ENCODE measurements at places on chromosomes 6 and 20. TPM values are rescaled to one million over a fixed set of nuclear protein-coding genes. Genes with fewer than 3 reads are reported as not detected.

The OLIG3 gene
- total RNA-seq, result not detected

DNA sequence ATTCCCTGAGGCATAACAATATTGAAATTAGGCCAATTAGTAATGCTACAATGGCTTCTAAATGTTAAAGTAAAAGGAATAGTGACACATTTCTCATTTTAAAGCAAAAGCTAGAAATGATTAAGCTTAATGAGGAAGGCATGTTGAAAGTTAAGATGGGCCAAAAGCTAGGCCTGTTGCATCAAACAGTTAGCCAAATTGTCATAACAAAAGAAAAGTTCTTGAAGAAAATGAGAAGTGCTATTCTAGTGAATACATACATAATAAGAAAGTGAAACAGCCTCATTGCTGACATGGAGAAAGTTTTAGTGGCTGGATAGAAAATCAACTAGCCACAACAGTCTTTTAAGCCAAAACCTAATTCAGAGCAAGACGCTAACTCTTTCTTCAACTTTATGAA, 12.9 kb downstream of the OR2A4 start:
- no peak for DNase-seq

- no peak for DNase-seq
Observed at GRCh38 chr20:12086359-12086758, 168.7 kb downstream of the BTBD3 start.

The SYS1 gene
- total RNA-seq, result 54.1 TPM

- no peak for DNase-seq
Observed at GRCh38 chr6:163751032-163751525, 336.6 kb downstream of the QKI start.

DNA sequence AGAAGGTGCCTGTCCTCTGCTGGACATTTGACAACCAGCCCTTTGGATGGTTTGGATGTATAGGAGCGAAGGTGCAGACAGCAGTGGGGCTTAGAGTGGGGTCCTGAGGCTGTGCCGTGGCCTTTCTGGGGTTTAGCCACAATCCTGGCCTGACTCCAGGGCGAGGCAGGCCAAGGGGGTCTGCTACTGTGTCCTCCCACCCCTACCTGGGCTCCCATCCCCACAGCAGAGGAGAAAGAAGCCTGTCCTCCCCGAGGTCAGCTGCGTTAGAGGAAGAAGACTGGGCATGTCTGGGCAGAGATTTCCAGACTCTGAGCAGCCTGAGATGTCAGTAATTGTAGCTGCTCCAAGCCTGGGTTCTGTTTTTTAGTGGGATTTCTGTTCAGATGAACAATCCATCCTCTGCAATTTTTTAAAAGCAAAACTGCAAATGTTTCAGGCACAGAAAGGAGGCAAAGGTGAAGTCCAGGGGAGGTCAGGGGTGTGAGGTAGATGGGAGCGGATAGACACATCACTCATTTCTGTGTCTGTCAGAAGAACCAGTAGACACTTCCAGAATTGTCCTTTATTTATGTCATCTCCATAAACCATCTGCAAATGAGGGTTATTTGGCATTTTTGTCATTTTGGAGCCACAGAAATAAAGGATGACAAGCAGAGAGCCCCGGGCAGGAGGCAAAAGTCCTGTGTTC, 1.3 kb upstream of the CDKN1A start:
- no peak for DNase-seq

The PI3 gene
- total RNA-seq, result 0.51 TPM

The NDUFAF5 gene
- 39.4 TPM for total RNA-seq

- no peak for DNase-seq
Observed at GRCh38 chr6:17705428-17705777, 1.3 kb downstream of the NUP153 start.

DNA sequence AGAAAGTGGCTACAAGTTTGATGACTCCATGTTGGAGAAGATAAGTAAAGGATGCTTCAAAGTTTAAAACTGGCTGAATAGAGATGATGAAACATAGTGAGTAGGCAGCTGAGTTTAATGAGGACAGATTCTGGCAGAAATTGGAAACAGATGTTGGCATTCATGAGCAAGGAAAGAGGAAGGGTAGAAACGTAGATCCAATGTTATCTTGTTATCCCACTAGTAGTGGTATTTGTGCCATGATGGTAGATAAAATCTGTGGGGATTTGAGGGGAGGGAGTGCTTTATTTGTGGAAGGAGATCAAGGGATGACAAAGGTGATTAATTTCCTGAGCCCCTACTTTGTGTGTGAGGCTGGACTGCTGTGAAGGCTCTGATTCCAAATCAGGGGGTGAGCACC, 69.5 kb downstream of the MRAP2 start:
- DNase-seq, result no peak

DNA sequence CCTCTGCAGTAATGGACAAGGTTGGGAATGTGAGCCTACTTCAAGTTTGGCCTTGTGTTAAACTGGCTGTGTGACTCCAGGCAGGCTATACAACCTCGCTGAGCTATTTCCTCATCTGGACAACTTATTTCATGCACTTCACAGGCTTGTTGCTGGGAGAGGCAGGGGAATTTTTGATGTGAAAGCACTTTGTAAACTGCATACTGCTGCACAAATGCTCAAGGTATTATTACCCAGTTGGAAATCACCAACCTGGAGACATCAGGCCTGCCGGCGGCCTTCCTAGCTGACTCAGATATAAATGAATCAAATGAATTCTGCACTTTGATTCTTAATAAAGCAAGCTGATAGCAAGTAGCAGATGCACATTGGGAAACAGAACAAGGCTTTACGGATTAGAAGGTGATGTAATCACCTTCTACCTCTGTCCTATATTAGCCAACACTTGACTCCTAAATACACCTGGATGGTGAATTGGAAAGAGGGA, 10.1 kb downstream of the JARID2 start:
- no peak for DNase-seq

The FOXP4 gene
- 9.8 TPM for total RNA-seq

The RAB32 gene
- 0.38 TPM for total RNA-seq

DNA sequence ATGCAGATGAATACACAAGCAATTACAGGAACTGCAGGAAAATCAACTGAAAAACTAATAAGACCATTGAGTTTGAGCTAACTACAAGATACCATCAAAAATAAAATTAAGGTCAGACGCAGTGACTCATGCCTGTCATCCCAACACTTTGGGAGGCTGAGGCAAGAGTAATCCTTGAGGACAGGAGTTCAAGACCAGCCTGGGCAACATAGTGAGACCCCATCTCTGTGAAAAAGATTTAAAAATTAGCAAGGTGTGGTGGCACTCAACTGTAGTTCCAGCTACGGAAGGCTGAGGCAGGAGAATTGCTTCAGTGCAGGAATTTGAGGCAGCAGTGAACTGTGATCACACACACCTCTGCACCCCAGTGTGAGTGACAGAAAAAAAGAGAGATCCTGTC, 419.9 kb upstream of the SOX4 start:
- DNase-seq, result no peak

GRCh38 chr6:157558487-157559200, 177.7 kb downstream of the ZDHHC14 start:
- DNase-seq, result no peak

The KIAA0408 gene
- 3.5 TPM for total RNA-seq

DNA sequence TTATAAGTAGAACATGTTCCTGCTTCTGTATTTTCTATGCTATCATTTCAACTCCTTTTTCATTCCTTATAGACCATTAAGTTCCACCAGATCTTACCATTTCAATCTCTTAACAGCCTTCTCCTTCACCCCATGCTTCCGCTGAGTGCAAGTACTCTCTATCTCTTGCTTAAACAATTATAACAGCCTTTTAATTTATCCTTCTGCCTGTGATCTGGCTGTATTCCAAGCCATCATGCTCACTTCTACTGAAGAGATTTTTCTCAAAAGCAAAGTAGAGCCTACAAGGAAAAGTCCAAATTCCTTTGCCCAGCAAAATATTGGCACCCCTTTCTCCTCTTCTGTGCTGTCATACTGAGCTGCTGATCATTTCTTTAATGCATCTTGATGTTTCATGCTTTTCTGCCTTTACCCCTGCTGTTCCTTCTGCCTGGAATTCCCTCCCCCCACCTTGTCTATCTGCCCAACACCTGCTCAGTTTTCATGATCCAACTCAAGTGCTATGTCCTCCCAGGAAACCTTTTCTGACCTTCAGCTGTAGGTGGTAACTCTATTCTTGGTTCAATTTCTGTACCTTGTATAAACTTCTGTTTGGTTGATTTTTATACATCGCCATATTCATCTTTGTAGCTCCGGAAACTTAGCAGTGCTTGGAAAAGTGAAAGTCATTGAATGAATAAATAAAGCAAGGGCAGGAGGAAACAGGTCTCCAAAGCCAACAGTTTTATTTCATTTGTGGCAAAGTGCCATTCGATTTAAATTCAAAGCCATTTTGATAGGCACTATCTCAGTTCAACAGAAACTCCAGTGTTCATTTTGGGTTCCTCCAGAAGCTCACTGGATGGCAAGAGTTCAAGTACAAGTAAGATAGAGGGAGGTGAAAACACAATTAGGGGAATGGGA, 10.5 kb upstream of the BMP2 start:
- DNase-seq, result no peak

DNA sequence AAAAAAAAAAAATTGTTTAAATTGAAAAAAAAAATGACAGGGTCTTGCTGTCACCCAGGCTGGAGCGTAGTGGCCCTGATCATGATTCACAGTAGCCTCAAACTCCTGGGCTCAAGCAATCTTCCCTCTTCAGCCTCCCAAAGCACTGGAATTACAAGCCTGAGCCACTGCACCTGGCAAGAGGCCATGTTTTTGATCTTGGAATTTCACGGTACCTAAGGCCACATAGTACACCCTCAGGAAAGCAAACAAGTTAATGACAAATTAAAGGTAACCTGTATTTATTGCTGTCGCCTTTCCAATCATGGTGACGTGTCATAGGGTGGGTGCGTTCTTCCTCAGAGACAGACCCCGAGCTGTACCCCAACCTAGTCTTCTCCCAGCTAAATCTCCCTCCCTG, 79.2 kb downstream of the LINC00237 start:
- no peak for DNase-seq

GRCh38 chr20:32434434-32434833, 76.3 kb downstream of the ASXL1 start:
- DNase-seq, result no peak

DNA sequence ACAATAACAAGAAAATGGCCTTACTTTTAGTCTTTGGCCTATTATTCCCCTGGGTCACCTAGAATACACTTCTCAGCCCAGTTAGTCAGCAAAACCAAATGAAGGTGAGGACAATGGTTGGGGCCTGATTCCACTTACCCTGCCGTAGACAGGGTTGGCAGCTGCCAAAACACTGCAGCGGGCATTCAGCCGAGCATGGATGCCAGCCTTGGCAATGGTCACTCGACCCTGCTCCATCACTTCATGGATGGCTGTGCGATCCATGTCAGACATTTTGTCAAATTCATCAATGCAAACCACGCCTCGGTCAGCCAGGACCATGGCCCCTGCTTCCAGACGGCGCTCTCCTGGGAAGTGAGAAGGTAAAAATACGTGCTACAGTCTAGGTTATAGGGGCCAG, 8.4 kb downstream of the MCM3 start:
- DNase-seq, result no peak

DNA sequence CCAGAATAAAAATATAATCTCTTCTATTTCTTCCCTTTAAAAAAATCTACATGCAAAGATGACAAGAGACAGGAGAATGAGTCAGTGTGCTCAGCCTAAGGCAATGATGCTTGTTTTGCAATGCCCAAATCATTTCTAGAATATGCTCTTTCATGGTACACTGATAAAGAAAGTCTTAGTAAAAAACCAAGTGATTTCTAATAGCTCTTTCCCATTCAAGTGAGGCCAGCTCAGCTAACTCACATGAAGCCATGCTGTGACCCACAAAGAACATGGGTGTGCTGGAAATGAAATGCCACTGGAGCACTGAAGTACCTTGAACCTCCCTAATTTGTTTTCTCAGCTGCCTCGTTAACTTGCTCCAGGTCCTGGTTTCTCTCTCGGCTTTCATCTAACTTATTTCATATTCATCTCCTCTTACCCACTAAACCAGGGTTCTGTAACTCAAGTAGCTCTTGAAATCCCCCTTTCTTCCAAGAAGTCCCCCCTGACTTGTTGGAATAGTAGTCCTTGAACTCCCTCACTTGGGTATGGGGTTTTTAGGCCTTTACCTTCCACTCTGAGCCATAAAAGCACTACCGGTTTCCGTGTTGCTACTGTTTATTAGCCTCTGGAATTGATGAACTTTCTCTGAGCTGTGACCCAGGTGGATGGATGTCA, 92.7 kb downstream of the IRF4 start:
- no peak for DNase-seq

- no peak for DNase-seq
Observed at GRCh38 chr6:116329156-116329555, 41.6 kb upstream of the DSE start.

The MGME1 gene
- total RNA-seq, result 7.3 TPM

The SLC2A10 gene
- total RNA-seq, result 0.07 TPM

GRCh38 chr20:19347943-19348456, 135.6 kb downstream of the SLC24A3 start:
- DNase-seq, result no peak

The EGFL8 gene
- 17.5 TPM for total RNA-seq

The MAFB gene
- 0.29 TPM for total RNA-seq

The LIN28B gene
- not detected for total RNA-seq

GRCh38 chr6:167575158-167575696, 250.3 kb downstream of the TTLL2 start:
- DNase-seq, result no peak

- no peak for DNase-seq
Observed at GRCh38 chr20:15637950-15638754, 935.1 kb downstream of the KIF16B start.
